Adrenal gland (tissue), 19 donors: ENCODE measurements at places on chromosomes 6 and 20. TPM values are rescaled to one million over a fixed set of nuclear protein-coding genes. Genes with fewer than 3 reads are reported as not detected.

DDAH2 gene
- total RNA-seq = 31.5 TPM

ARFGEF3 gene
- total RNA-seq = 10.9 TPM

PRL gene
- total RNA-seq = not detected

TGM3 gene
- total RNA-seq = not detected

GINS1 gene
- 1.2 TPM for total RNA-seq
